ENCODE measurements at places on chromosomes 2 and 18.

- no peaks in the 10 kb centered on the region for H3K36me3 ChIP-seq
- no peaks in the 10 kb centered on the region for H3K27me3 ChIP-seq
- H3K27ac ChIP-seq, result no peak overlapping the region
- no peak overlapping the region for H3K4me3 ChIP-seq
- 0 out of 2 replicates have a peak, but pooled peaks cover 7% of the 10 kb centered on the region for H3K4me1 ChIP-seq
Measured at GRCh38 chr18:28267878-28268625, 91.1 kb upstream of the CDH2 start.

- H3K27ac ChIP-seq, result no peak overlapping the region
- H3K36me3 ChIP-seq, result no peaks in the 10 kb centered on the region
- H3K4me3 ChIP-seq, result no peak overlapping the region
- no peaks in the 10 kb centered on the region for H3K27me3 ChIP-seq
- H3K4me1 ChIP-seq, result no peaks in the 10 kb centered on the region
Measured at GRCh38 chr2:202764991-202765390, 106.6 kb downstream of the ICA1L start.

DNA sequence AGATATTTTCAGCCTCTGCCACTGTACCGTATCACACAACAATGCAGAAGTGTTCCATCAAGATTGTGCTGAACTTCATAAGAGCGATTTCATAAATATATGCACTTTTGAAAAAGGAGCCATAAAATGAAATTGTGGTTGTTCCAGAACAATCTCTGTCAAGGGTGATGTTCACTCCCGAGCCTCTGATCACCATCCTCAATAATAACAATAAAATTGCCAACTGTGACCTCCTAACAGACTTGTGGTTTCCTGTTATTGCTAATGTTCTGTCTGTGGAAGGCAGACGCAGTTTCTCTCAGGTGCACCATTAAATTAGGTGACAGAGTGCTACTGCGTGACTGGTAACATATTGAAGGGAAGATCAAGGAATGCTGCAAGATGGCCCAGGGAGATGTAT lies 383.7 kb downstream of the SOCS6 start:
- no peaks in the 10 kb centered on the region for H3K36me3 ChIP-seq
- no peak overlapping the region for H3K4me3 ChIP-seq
- no peaks in the 10 kb centered on the region for H3K4me1 ChIP-seq
- DNase-seq, result no peak
- H3K27me3 ChIP-seq, result no peaks in the 10 kb centered on the region

DNA sequence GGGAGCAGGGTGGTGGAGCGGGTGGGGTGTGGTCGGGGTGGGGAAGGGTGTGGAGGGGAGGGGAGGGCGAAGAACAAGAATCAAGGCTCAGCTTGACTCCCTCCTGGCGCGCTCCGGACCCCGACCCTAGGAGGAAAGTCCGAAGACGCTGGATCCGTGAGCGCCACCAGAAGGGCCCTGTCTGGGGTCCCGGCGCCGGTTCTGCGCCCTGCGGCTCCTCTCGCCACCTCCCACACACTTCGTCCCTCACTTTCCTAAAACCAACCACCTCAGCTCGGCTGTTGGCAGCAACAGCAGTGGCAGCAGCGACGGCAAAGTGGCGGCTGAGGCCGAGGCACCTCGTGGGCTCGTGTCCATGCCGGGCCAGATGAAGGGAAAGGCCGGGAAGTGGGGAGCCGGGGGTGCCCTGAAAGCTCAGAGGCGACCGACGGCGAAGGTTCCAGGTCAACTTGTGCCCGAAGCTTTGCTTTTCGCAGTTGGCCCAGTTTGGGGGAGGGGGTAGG lies 2.1 kb downstream of the KLHL14 start:
- no peaks in the 10 kb centered on the region for H3K36me3 ChIP-seq
- H3K4me3 ChIP-seq, result no peak overlapping the region
- DNase-seq, result no peak

DNA sequence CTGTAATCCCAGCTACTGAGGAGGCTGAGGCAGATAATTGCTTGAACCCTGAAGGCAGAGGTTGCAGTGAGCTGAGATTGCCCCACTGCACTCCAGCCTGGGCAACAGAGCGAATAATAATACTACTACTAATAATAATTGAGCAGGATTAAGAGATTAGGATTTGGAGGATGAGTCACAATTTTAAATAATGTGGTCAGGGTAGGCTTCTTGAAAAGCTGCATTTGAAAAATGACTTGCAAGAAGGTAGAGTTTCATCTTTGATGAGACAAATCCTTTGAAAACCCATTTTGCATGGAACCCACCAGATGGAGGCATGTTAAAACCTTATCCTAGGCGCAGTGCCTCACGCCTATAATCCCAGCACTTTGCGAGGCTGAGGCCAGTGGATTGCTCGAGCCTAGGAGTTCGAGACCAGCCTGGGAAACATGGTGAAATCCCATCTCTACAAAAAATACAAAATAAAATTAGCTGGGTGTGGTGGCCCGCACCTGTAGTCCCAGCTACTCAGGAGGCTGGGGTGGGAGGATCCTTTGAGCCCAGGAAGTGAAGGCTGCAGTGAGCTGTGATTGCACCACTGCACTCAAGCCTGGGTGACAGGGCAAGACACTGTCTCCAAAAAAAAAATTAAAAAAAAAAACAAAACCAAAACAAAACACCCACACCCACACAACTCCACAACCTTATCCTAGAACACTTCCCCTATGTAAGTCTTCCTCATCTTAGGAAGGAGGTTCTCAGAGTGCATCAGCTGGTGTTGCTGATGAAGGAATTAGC lies 3.3 kb upstream of the ATP8B1 start:
- peaks cover 45% of the 10 kb centered on the region for H3K4me1 ChIP-seq
- no peaks in the 10 kb centered on the region for H3K27me3 ChIP-seq
- no peaks in the 10 kb centered on the region for H3K36me3 ChIP-seq
- peak; percentile 16 for DNase-seq
- H3K27ac ChIP-seq, result peak overlapping the region; percentile 78
- peak overlapping the region; percentile 24 for H3K4me3 ChIP-seq

DNA sequence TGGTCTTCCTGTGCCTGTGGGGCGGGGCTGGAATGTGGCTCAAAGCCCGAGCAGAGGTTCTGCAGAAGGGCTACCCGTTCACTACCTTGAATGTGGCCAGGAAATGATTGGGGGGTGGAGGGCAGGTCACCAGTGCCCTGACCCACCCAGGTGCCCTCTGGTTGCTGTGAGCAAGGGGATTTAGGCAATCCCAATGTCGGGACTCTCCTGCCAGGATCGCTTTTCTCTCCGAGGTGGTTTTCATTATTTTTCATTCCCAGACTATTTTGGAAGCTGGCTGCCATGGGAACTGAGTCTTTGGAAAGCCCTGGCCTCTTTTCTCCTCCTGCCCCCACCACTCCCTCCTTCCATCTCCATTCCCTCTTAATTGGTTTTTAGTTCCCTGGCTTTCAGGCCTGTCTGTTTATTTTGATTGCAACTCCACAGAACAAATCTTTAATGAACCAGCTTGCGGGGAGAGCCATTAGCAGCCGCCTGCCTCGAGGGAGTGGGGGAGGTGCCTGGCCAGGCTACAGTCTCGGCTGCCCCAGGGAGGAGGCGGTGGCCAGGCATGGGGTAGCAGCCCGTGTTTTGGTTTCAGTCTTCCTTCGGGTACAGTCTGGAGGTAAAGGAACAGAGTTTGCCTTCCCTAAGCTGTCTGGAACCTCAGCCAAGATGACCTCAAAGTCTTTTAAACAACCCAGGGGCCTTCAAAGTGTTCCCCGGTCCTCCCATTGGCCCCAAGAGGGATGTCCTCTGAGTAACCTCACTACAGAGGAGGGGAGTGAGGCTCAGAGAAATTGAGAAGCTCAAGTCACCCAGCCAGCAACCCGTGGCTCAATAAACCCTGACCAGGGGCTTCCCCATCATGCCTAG lies 114.4 kb upstream of the HAAO start:
- DNase-seq, result no peak
- H3K4me1 ChIP-seq, result peaks cover 9% of the 10 kb centered on the region
- no peak overlapping the region for H3K27ac ChIP-seq
- H3K4me3 ChIP-seq, result no peak overlapping the region
- no peaks in the 10 kb centered on the region for H3K27me3 ChIP-seq
